ENCODE measurements at places on chromosomes 12 and 14.
A peak's percentile ranks its signal among the peaks of the same experiment; 100 is the strongest.

DNA sequence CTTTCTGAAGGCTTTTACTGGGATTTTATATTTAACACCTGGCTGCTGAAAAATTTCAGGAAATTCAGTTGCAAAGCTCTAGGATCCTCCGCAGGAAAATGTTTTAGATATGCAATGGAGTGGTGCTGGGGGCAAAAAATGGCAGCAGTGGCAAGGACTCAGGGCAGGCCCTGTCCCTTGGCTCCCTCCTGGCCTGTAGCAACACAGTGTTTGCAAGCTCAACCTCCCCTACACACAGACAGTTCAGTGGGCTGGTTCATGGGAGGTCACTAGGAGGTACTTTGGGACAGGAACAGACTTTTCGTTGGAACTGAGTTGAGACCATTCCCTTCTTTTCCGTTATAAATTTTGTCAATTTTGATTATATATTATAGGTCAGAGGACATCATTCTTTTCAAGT lies 270.4 kb downstream of the ADAMTS20 start:
- H3K36me3 ChIP-seq: no peaks in the 10 kb centered on the region
- no peak overlapping the region for H3K27ac ChIP-seq
- no peaks in the 10 kb centered on the region for H3K4me1 ChIP-seq
- DNase-seq: no peak
- no peaks in the 10 kb centered on the region for H3K27me3 ChIP-seq

- no peaks in the 10 kb centered on the region for H3K4me1 ChIP-seq
- no peak overlapping the region for H3K4me3 ChIP-seq
- H3K27me3 ChIP-seq: no peaks in the 10 kb centered on the region
These were observed 292.0 kb downstream of the FBXL14 start for GRCh38 chr12:1302201-1302870.

DNA sequence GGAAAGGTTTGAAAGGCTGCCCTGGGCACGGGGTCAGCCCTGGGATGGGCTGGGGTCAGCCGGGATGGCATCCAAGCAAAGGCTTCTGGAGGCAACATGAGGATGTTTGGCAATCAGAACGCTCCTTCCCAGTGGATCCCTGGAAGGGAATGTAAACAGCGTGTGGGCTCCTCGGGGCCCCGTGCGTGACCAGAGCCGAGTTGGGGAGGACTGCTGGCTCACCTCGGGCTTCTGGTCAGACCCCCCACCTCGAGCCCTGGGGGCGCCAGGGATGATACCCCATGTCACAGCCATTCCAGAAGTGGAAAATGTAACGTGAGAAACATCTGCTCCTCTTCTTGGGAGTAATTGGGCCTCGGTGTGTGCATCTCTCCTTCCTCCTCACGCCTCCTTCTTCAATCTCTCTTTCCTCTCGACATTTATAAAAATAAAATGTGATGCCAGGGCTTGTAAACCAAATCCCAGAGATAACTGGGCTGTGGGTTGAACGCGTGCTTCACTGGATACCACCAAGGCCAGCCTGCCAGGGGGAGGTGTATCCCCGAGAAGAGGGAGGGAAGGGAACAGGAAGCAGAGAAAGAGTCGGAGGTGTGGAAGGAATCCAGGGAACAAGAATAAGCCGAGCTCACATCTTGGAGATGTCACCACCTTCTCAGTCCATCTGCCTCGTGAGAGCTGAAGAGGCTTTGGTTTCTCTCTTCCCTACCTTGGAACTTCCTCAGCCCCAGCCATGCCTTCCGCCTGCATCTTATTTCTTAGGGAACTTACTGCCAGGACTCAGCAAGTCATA lies 144.8 kb downstream of the NUAK1 start:
- H3K36me3 ChIP-seq: no peaks in the 10 kb centered on the region
- H3K27ac ChIP-seq: no peak overlapping the region

DNA sequence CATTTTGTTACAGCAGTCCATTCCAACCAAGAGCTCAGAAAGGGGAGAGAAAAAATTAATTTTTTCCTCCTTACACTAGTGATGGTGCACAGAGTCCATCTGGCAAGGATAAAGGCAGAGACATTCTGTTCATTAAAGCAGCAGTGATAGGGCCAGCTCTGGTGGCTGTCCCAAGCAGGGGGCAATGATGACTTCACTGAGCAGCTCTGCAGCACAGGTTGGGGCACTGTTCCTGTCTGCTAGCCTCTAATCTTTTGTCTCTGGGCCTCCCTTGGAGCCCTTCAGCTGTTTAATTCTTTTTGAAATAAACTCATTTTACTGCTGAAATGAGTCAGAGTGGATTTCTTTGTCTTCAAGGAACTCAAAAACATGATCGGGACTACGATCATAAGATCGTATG lies 200.9 kb upstream of the PLXNC1 start:
- no peak overlapping the region for H3K27ac ChIP-seq
- DNase-seq: no peak
- peaks cover 38% of the 10 kb centered on the region for H3K27me3 ChIP-seq
- H3K4me3 ChIP-seq: no peak overlapping the region

DNA sequence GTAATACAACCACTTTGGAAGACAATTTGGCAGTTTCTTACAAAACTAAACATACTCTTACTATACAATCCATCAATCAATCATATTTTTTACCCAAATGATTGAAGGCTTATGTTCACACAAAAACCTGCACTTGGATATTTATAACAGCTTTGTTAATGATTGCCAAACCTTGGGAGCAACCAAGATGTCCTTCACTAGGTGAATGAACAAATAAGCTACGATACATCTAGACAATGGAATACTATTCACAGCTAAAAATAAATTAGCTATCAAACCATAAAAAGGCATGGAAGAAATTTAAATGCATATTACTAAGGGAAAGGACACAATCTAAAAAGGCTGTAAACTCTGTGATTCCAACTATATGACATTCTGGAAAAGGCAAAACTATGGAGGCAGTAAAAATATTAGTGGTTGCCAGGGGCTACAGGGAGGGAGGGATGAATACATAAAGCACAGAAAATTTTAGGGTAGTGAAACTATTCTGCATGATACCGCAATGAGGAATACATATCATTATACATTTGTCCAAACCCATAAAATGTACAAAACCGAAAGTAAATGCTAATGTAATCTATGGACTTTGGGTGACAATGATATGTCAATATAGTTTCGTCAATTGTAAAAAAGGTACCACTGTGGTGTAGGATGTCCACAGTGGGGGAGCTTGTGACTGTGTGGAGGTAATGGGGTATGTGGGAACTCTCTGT lies 70.5 kb downstream of the GPR65 start:
- DNase-seq: no peak
- H3K27me3 ChIP-seq: peaks cover 5% of the 10 kb centered on the region
- no peak overlapping the region for H3K4me3 ChIP-seq
- no peak overlapping the region for H3K27ac ChIP-seq
- H3K4me1 ChIP-seq: no peaks in the 10 kb centered on the region
- H3K36me3 ChIP-seq: no peaks in the 10 kb centered on the region

DNA sequence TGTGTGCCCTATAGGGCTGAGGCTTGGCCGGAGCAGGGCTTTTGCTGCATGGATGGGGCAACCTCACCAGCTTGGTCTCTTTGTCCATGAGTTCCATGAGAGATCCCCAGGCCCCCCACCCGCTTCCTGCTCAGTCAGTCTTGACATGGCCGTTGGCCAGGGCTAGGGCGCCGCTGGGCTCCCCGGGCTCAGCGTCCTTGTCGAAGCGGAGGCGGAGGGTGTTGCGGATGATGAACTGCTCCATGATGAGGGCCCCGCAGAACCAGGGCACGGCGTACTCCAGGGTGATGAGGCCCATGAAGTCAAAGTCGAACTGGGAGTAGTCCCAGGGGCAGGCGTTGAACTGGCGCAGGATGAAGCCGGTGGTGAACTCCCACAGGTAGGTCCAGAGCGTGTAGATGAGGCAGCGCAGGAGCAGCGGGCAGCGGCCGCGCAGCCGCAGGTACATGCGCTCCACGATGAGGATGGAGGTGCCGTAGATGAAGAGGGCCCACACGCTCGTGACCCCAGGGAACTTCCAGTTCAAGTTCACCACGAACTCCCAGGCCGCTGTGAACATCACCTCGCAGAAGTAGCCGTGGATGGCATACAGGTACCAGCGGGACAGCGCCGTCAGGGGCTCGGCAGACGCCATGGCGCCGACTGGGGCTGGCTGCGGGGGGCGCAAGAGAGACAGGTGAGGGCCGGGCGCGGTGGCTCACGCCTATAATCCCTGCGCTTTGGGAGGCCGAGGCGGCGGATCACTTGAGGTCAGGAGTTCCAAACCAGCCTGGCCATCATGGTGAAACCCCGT lies 15.0 kb downstream of the TMEM229B start:
- DNase-seq: no peak
- H3K4me1 ChIP-seq: peaks cover 39% of the 10 kb centered on the region
- no peak overlapping the region for H3K4me3 ChIP-seq
- H3K36me3 ChIP-seq: peaks cover 14% of the 10 kb centered on the region
- H3K27ac ChIP-seq: no peak overlapping the region

GRCh38 chr12:26817183-26817591 lies 15.8 kb downstream of the ITPR2 start:
- H3K36me3 ChIP-seq: peaks cover 6% of the 10 kb centered on the region
- H3K27me3 ChIP-seq: no peaks in the 10 kb centered on the region
- no peak for DNase-seq
- no peak overlapping the region for H3K4me3 ChIP-seq
- peaks cover 11% of the 10 kb centered on the region for H3K4me1 ChIP-seq

GRCh38 chr12:53336181-53336681 lies at the start of gene SP7:
SP7 (minus strand) TSS chr12:53336354; CDS start chr12:53335646, 708 bp downstream.
- peaks cover 12% of the 10 kb centered on the region for H3K4me1 ChIP-seq
- H3K36me3 ChIP-seq: peaks cover 2% of the 10 kb centered on the region
- peaks cover 44% of the 10 kb centered on the region for H3K27me3 ChIP-seq
- H3K27ac ChIP-seq: no peak within 1 kb of the TSS
- DNase-seq: no peak
- H3K4me3 ChIP-seq: no peak within 1 kb of the TSS

DNA sequence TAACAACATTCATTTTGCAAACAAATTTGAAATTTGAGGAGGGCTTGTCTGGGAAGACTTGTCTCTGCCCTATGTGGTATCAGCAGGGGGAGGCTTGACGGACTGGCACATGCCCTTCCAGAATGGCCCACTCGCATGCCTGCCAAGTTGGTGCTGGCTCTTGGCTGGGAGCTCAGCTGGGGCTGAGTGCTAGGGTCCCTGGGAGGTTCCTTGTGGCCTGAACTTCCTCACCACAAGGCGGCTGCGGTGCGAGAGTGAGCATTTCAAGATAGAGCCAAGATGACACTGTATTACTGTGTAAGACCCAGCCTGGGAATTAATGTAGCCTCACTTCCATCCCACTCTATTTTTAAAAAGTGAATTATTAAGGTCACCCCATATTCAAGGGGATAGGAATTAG lies 271.6 kb upstream of the PLEKHG7 start:
- H3K36me3 ChIP-seq: peaks cover 1% of the 10 kb centered on the region
- no peak overlapping the region for H3K4me3 ChIP-seq
- H3K4me1 ChIP-seq: peaks cover 28% of the 10 kb centered on the region
- no peak for DNase-seq
- H3K27ac ChIP-seq: no peak overlapping the region
- H3K27me3 ChIP-seq: no peaks in the 10 kb centered on the region

GRCh38 chr12:78085542-78086182 lies 255.0 kb downstream of the NAV3 start:
- H3K4me1 ChIP-seq: no peaks in the 10 kb centered on the region
- no peaks in the 10 kb centered on the region for H3K27me3 ChIP-seq
- no peak overlapping the region for H3K4me3 ChIP-seq
- no peaks in the 10 kb centered on the region for H3K36me3 ChIP-seq
- DNase-seq: no peak
- H3K27ac ChIP-seq: no peak overlapping the region

GRCh38 chr12:96103067-96103644 lies 67.8 kb upstream of the LTA4H start:
- H3K27ac ChIP-seq: no peak overlapping the region
- no peak overlapping the region for H3K4me3 ChIP-seq
- H3K36me3 ChIP-seq: no peaks in the 10 kb centered on the region
- peaks cover 15% of the 10 kb centered on the region for H3K4me1 ChIP-seq
- no peak for DNase-seq

DNA sequence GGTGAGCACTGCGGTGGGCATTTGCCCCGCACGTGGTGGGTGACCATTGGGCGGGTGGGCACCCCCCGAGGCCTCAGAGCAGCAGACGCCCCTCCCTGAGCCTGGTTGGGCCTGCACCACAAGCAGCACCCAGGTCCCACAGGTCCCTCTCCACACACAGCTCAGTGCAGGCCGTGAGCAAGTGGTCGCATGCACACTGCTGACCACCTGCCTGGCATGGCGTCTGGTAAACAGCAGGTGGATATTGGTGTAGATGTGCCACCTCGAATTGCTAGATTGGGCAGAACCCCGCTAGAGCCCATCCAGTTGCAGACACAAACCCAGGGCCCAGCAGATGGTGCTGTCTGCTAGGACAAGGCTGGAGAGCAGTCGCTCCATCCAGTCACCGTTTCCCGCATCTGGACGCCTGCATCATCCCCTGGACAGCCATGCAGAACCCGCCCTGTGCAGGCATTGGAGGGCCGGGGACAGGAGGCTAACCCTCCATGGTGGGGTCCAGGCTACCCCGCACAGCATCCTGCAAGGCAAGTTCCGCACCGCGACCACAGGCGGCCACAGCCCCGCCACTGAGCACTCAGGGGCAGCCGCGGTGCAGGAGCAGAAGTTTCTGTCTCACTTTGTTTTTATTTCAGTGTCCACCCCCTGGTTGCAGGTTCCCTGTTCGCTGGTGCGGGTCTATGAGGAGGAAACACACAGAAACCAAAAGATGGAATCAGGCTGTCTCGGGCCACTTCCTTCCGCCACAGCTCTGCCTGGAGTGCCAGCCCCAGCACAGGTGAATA lies 45.6 kb upstream of the RIMBP2 start:
- DNase-seq: peak; percentile 36
- H3K27me3 ChIP-seq: no peaks in the 10 kb centered on the region
- H3K4me3 ChIP-seq: peak overlapping the region; percentile 7
- H3K27ac ChIP-seq: no peak overlapping the region
- no peaks in the 10 kb centered on the region for H3K4me1 ChIP-seq
- peaks cover 1% of the 10 kb centered on the region for H3K36me3 ChIP-seq

GRCh38 chr12:104213952-104214351 lies 1.6 kb upstream of the TXNRD1 start:
- H3K4me3 ChIP-seq: no peak overlapping the region
- H3K4me1 ChIP-seq: no peaks in the 10 kb centered on the region
- H3K27ac ChIP-seq: no peak overlapping the region

- H3K27me3 ChIP-seq: no peaks in the 10 kb centered on the region
- H3K36me3 ChIP-seq: peaks cover 19% of the 10 kb centered on the region
- peak overlapping the region; percentile 97 for H3K4me3 ChIP-seq
- H3K27ac ChIP-seq: peak overlapping the region; percentile 91
- H3K4me1 ChIP-seq: peaks cover 24% of the 10 kb centered on the region
- peak; percentile 14 for DNase-seq
These were observed 988 bp upstream of the TMEM263 start for GRCh38 chr12:106954462-106955376.

GRCh38 chr12:24561411-24561871 lies 387.5 kb downstream of the BCAT1 start:
- H3K4me1 ChIP-seq: peaks cover 29% of the 10 kb centered on the region
- H3K36me3 ChIP-seq: peaks cover 5% of the 10 kb centered on the region
- no peak overlapping the region for H3K27ac ChIP-seq
- no peak for DNase-seq
- H3K4me3 ChIP-seq: peak overlapping the region; percentile 74

- no peak overlapping the region for H3K27ac ChIP-seq
- no peak for DNase-seq
- no peak overlapping the region for H3K4me3 ChIP-seq
These were observed 5.3 kb upstream of the FOXN3 start for GRCh38 chr14:89422181-89422951.

Measured in central memory CD8-positive, alpha-beta T cell (primary cell).